Astrocyte of the spinal cord (primary cell): ENCODE measurements at places on chromosomes 13 and 19.
A peak's percentile ranks its signal among the peaks of the same experiment; 100 is the strongest.

DNA sequence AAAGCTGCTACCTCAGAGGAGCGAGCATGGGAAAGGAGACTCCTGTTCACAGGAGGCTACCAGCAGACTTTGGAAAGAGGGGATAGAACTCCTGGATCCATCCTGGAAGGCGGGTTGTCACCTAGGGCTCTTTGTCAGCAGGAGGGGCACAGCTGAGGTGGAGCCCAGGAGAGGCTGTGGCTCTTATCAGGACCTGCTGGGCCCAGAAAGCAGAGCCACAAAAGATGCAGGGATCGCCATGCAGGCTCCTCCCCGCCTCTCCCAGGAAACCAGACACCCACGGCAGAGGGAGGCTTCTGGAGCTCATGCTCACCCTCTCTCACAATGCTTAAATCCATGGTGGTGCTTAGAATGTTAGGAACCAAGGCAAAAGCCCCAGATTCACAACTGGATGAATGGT is 994.2 kb downstream of the UQCRFS1 start:
- no peak for DNase-seq

- no peak for DNase-seq
These were observed 66.6 kb downstream of the GGACT start for GRCh38 chr13:100521851-100522617.

GRCh38 chr13:90105849-90106496 is 1241.5 kb upstream of the MIR17HG start:
- no peak for DNase-seq

GRCh38 chr19:46101293-46101692 is 23.2 kb downstream of the IGFL3 start:
- DNase-seq: no peak

- no peak for DNase-seq
These were observed 105.2 kb downstream of the INSR start for GRCh38 chr19:7188698-7189629.

GRCh38 chr13:91313581-91313980 is 33.9 kb upstream of the MIR17HG start:
- DNase-seq: no peak

- no peak for DNase-seq
These were observed 6.9 kb upstream of the LTBP4 start for GRCh38 chr19:40594255-40594654.

GRCh38 chr13:36310417-36311108 is 12.9 kb upstream of the CCDC169 start:
- peak; percentile 26 for DNase-seq

GRCh38 chr19:3826163-3826562 is 40.0 kb upstream of the MATK start:
- DNase-seq: no peak

GRCh38 chr13:74110053-74110452 is 24.2 kb downstream of the KLF12 start:
- no peak for DNase-seq

DNA sequence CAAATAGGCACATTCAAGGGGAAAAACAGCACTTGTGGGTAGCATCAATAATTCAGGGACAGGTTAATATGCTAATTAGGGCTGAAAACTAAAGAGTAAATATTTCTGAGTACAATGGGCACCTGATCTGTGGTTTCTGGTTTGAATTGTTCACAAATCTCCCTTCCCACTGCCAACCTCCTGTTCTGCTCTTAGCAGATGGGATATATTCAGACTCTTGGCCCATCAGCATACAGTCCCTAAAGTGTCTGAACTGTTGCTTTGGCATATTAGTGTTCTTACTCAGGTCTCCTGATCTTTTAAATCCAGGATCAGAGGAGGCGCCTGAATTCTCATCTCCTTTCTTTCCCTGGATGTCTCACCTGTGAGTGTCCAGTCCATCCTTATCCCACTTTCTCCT is 8.2 kb upstream of the LRCH1 start:
- no peak for DNase-seq

GRCh38 chr13:90414691-90415596 is 932.5 kb upstream of the MIR17HG start:
- peak; percentile 76 for DNase-seq

DNA sequence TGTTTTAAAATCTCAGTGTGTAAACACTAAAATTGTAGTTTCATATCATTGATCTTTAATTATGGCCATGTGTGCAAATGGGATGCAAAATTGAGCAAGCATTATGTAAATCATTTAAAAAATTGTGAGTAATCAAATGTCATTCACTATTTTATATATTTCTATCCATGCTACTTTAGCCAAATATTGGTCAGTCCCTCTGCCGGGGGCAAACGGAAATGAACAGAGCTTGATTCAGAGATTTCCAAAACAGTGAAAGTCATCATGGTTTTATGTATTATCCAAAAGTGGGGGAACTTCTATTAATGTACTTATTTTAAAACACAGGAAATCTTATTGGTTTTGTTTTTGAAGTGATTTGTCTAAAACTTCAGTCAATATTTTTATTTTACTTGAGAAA is 219.1 kb downstream of the IRS2 start:
- no peak for DNase-seq

GRCh38 chr19:6090634-6091033 is 19.7 kb downstream of the RFX2 start:
- no peak for DNase-seq

- DNase-seq: no peak
These were observed 66.1 kb upstream of the DIAPH3 start for GRCh38 chr13:60229708-60230272.

GRCh38 chr19:1807695-1808394 is 4.2 kb downstream of the ATP8B3 start:
- no peak for DNase-seq

DNA sequence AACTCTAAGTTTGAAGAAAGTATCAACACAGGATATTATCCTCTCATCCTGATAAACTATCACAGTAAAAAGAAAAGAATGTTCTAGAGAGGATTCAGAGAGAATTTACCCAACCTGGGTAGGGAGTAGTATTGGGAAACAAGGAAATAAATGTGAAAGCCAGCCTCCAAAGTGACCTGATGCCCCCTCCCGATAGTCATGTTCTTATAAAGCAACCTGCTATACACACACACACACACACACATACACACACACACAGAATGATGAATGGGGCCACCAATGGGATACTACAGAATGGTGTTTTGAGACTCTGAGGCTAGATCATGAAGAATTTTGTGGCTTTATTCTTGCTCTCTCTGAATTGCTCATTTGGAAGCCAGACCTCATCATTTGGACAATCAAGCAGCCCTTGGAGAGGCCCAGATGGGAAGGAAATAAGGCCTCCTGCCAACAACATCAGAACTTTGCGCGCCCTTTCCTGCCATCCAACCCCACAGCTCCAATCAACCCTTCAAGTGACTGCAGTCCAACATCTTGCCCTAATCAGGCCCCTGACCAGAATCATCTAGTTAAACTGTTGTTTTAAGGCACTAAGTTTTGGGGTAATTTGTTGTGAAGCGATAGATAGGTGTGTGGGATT is 807.9 kb upstream of the ARGLU1 start:
- peak; percentile 9 for DNase-seq

DNA sequence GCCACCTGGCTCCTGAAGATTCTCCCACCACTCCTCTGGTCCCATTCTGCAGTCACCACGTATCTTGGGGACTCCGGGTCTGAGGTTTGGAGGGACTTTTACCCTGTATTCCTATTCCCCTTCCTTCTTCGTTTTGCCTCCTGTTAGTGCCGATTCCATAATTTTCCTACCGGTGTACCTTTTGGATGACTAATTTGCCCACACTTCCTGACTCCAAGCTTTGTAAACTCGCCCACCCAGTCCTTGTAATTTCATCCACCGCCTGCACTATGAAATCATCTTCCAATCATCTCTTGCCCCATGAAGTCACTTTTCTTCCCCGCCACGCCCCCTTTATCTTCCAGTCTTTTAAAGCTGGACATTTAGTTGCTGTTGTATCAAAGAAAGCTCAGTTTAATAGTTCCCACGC is 572 bp downstream of the UCHL3 start:
- DNase-seq: peak; percentile 74
